ENCODE measurements at places on chromosomes 13 and 19.

GRCh38 chr19:2330632-2331284 is 2.3 kb downstream of the SPPL2B start:
- no peak for DNase-seq

GRCh38 chr19:50657712-50658440 is 8.6 kb downstream of the C19orf81 start:
- DNase-seq: peak; percentile 97

- no peak for DNase-seq
Observed at GRCh38 chr13:66567899-66568612, 662.1 kb downstream of the PCDH9 start.

DNA sequence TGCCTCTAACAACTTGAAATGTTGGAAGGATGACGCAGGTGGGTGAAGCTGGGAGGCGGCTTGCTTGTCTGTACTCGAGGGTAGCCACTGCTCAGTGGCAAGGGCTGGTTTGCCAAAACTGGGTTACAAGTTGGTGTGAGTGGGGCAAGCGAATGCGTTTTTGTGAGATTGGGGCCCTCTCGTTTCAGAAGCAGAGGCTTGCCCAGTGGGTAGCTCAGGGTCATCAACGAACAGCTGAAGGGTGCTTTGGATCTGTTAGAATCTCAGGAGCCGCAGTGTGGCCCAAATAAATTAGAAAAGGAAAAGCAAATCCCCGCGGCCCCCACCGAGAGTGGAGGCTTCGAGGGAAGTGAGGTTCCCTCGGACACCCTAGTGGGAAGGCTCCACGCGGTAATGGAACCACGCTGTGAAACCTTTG is 7.3 kb downstream of the ATP4B start:
- no peak for DNase-seq

DNA sequence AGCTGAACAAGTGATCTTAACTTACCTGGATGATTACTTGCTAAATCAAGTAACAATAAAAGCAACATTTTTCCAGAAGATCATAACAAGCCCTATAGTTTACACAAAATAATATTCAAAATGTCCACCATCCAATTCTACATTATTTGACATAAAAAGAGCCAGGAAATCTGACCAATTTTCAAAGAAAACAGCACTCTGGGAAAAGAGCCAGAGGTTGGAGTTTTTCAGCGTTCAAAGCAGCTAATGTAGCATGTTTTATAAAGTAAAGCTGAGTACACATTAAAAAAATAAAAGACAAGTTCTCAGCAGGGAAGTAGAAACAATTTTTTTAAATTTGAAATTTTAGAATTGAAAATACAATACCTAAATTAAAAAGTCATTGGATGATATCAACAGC is 62.6 kb downstream of the UFM1 start:
- DNase-seq: no peak

- no peak for DNase-seq
Observed at GRCh38 chr13:92197669-92198068, 799.2 kb downstream of the GPC5 start.

DNA sequence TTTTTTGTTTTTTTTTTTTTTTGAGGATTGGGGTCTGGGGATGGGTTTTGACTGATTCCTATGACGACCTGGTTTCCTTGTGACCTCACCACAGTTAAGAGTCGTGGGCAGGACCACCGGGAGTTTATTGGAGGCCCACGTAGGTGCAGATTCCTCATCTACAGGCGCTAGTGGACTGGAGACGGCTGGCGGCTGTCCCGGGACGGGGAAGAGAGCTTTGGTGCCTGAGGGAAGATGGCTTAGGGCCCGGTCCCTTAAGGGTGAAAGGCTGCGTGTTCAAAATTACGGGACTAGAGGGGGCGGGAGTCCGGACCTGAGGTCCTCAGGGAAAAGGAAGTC is 682 bp upstream of the TEAD2 start:
- no peak for DNase-seq

GRCh38 chr19:46021531-46022041 is 1.3 kb downstream of the PGLYRP1 start:
- DNase-seq: no peak

DNA sequence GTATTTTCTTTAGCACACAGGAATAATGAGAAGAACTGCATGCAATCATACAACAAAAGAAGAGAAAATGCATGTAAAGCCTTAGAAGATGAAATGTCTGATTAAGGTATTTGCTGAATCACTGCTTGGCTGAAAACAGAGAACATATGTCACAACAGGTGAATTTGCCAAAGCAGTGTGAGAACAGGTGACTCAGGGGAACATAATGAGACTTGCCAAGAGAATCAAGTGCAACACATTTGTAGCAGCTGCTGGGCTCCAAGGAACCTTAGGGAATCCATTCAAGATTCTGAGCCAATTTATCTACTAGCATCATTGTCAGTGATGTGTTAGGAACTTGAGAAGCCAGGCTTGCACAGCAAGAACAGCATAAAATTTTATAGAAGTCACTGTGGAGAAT is 273.1 kb downstream of the PCDH20 start:
- no peak for DNase-seq

DNA sequence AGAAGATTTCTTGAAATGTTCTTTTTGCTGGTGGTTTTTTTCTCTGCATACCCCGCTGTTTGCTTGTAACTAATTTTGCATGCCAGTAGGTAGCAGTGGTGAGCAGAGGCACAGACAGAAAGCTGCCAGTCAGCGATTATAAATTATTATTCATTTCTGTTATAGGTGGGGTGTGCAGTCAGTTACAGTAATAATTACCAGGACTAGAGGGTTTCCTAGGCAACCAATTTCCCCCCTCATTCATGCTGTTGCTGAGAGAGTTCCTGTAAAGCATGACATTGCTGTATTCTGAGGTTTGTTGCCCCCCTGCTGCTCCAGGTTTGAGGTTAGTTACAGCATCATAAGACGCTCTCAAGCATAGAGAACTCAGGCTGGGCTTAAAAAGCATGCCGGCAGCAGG is 104.5 kb downstream of the URI1 start:
- DNase-seq: no peak

GRCh38 chr13:104111031-104111430 is 1044.8 kb upstream of the SLC10A2 start:
- no peak for DNase-seq

DNA sequence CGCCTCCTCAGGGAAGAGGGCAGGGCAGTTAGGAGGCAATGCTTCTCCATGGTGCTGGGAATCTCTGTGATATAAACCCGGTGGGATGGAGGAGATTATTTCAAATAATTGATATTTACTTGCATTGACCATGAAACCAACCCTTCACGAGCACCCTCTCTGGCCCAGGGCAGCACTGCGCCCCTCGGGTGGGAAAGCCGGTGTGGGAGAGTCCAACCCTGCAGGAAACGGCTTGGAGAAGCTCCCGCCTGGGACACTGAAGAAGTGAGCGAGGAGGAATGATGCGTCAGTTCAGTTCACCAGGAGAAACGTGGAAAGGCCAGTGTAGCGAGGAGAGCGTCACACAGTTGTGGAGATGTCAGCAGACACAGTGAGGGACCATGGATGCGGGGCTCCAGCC is 99.9 kb downstream of the COL4A2 start:
- no peak for DNase-seq

DNA sequence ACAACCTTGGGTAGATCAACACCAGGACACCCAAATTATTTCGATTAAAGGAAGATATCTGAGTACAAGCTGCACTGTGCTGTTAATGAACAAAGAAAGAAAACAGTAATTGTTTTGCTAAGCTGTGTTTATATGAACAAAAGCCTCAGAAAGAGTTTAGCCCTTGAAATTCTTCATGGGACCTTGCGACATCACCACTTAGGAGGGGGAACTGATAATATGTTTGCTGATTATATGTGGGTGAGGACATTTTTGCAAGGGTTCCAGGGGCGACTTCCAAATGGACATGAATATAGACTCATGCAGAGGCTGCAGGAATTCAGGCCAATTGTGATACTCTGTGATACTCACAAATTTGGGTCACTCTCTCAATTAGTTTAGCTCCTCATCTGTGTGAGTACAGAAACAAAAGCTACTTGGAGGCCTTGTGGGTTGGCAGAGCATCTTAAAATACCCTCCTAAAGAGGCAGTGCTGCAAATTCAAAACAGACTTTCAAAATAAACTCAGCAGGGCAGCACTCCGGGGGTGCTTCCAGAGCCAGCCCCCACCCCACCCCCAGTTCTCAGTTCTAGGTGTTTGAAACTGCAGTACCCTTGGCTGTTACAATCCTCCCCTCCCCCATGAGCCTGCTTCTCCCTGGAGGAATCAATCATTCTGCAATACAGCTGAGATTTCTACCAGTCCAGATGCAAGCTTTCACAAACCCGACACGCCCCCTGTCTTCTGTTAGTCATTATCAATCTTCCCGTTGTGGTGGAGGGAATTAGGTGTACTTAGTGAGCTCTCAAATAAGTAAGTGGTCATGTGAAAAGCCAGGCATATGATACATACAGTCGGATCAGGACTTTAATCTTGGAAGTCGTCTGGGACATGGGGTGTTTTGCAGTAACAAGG is 97.0 kb upstream of the MBNL2 start:
- DNase-seq: no peak

- DNase-seq: no peak
Observed at GRCh38 chr19:17951990-17952976, 14.6 kb upstream of the KCNN1 start.

GRCh38 chr13:48728226-48728625 is 74.5 kb downstream of the CYSLTR2 start:
- no peak for DNase-seq

DNA sequence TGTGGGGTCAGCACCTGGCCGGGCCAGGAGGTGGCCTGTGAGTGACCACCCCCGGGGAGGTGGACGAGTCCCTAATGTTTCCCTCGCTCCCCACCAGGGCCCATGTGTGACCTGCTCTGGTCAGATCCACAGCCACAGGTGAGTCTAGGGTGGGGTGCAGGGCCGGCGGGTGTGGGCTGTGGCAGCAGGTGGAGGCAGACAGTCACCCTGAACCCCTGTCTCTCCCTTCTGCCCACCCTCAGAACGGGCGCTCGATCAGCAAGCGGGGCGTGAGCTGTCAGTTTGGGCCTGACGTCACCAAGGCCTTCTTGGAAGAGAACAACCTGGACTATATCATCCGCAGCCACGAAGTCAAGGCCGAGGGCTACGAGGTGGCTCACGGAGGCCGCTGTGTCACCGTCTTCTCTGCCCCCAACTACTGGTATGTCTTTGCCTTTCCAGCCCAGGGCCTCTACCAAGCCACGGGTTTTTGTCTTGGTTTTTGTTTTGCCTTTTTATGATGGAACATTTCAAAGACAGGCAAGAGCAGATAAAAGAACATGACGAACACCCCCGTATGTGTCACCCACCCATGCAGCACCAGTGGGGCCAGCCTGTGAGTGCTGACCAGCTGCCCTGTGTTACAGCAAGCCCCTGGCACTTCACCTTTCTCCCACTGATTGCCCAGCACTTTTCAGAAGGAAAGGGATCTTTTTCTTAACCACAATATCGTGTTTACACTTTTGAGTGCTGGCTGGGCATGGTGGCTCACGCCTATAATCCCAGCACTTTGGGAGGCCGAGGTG is 24.9 kb downstream of the CCDC8 start:
- no peak for DNase-seq

GRCh38 chr13:40164133-40164532 is 502.3 kb downstream of the FOXO1 start:
- no peak for DNase-seq

DNA sequence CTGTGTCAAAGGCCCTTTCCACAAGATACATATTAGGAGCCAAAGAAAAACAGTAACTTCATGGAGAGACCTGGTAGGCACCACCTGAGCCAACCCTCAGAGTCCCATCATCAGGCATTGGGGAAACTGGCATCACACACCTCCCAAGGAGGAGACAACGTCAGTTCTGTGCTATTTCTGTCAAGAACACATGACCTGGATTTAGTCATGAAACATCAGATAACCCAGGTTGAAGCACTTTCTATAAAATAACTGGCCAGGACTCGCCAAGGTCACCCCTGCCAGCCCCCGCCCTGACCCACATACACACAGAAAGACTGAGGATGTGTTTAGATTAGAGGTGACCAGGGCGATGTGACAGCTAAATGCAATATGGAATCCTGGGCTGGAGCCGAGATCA is 35.6 kb downstream of the COL4A1 start:
- DNase-seq: no peak

DNA sequence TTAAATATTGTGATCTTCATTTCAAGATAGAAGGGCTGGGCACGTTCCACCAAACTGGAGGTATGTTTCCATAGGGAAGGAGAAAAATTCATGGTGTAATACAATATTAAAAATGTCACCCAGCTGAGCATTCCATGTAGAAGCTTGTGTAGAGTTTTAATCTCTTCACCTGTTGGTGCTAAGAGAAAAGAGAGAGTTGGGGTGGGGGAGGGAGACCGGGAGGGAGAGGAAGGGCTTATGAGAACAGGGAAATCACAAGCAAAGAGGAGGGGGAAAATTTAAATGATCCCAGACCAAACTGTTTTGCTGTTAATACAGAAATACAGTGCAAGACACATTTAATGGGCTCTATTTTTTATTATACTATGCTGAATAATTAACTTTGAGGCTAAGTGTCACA is 345.8 kb downstream of the ZNF536 start:
- DNase-seq: no peak

GRCh38 chr19:988510-988909 is 4.4 kb downstream of the WDR18 start:
- DNase-seq: no peak

DNA sequence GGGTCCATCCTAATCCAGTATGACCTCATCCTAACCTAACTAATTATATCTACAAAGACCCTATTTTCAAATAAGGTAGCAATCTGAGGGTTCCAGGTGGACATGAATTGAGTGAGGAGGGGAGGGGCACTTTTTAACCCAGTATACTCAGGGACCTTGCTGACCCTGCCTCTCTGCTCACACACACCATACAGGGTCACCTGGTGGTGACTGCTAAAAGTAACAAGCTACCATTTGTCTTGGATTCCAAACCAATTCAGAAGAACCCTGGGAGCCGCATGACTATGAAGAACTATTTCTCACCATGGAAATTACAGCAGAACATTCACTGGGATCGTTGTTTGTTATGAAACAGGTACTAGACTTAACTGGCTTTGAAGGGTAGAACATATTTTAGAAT is 151.9 kb downstream of the LACC1 start:
- DNase-seq: no peak

- DNase-seq: no peak
Observed at GRCh38 chr13:51275101-51275500, 52.9 kb downstream of the FAM124A start.

- no peak for DNase-seq
Observed at GRCh38 chr13:35557475-35557874, 81.0 kb upstream of the MAB21L1 start.

DNA sequence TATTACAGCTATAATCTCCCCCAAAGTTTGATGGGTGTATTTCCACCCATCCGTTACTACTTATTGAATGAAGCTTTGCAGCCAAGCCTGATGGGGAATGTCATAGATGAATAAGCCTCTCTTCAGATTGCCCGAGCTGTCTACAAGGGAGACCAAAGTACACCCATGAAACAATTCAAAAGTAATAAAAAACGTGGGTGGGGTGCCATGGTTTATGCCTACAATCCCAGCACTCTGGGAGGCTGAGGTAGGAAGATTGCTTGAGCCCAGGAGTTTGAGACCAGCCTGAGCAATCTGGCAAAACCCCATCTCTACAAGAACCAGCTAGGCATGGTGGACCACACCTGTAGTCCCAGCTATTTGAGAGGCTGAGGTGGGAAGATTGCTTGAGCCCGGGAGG is 419.2 kb downstream of the FGF9 start:
- no peak for DNase-seq

- no peak for DNase-seq
Observed at GRCh38 chr13:110114316-110114715, 192.6 kb downstream of the COL4A1 start.
